ENCODE measurements at places on chromosomes 13 and 19.

- DNase-seq, result no peak
Measured at GRCh38 chr19:6216996-6217751, 62.6 kb downstream of the MLLT1 start.

GRCh38 chr19:33482476-33482875 is 39.1 kb downstream of the PEPD start:
- no peak for DNase-seq

DNA sequence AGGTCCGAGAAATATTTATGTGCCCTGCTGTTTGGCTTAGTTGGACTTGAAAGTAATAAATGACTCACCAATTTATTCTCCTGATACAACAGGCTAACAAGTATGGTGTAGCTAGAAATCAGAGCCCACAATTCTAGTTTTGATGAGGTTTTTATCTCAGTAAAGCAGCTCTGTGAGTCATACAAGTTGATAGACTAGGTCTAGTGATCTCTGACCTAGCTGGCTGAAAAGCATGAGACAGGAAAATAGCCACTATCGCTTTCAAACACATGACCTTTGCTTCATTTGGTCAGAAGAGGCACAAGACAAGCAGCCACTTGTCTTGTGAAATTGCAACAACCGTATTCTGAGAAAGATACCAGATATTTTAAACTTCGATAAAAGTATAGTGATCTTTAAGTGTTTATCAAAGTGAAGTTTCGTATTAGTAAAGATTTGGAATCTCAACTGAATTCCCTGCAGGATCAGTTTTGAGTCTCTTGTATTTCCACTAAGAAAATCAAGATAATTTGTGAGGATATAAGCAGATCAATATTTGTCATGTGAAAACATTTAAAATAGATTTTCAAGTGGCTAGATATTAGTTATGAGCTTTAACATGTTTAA is 126.7 kb downstream of the MAB21L1 start:
- no peak for DNase-seq

DNA sequence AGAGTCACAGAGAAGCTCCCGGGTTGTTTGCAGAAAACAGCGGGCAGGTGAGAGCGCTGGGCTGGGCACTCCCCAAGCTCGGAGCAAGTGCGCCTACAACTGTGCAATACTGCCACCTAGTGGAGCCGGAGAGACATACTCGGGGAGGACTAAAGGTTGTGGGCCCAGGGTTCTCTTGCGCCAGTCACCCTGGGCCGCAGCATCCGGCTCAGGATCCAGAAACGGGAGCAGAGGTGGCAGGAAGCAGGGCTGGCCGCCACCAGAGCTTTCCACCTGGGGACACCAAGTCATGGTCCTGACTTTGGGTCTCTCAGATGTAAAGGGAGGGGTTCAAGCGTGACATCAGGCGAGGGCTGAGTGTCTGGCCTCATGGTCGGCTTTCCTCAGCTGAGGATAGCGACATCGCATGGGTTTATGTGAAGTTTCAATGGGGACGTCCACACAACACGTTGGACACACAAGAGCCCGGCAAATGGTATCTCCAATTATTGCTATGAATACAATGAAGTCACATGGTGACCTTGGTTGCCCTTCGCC is 11.2 kb upstream of the KLK4 start:
- peak; percentile 84 for DNase-seq

DNA sequence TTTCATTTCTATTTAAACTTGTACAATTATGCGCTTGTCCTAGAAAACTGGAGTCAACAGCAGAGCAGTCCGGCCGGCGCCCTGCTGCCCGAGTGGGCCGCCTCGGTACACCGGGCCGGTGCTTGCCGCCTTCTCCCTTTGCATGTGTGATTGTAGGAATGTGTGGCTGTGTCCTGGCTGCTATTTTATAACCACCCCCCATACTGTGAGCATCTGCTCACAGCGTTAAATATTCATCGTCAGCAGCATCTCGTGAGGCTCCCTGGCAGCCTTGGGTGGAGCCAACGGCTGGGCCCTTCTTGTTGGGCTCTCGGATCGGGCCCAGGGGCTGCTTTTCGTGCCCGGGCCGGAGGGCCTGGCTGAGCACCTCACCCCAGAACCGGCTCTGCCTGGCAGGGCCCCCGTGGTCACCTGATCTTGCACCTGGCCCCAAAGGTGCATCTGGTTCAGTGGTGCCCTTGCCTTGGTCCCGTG is 10.6 kb downstream of the PIAS4 start:
- no peak for DNase-seq

- peak; percentile 41 for DNase-seq
Measured at GRCh38 chr19:38044267-38045111, 137.5 kb downstream of the SIPA1L3 start.

- DNase-seq, result no peak
Measured at GRCh38 chr19:1136201-1136600, 32.4 kb downstream of the GPX4 start.

GRCh38 chr13:111880185-111880584 is 186.8 kb upstream of the SOX1 start:
- DNase-seq, result no peak

- no peak for DNase-seq
Measured at GRCh38 chr13:80903911-80904310, 563.0 kb upstream of the SPRY2 start.

- no peak for DNase-seq
Measured at GRCh38 chr13:19766591-19766990, 16.2 kb downstream of the PSPC1 start.

GRCh38 chr13:77751513-77752456 is 54.3 kb downstream of the SLAIN1 start:
- peak; percentile 15 for DNase-seq

DNA sequence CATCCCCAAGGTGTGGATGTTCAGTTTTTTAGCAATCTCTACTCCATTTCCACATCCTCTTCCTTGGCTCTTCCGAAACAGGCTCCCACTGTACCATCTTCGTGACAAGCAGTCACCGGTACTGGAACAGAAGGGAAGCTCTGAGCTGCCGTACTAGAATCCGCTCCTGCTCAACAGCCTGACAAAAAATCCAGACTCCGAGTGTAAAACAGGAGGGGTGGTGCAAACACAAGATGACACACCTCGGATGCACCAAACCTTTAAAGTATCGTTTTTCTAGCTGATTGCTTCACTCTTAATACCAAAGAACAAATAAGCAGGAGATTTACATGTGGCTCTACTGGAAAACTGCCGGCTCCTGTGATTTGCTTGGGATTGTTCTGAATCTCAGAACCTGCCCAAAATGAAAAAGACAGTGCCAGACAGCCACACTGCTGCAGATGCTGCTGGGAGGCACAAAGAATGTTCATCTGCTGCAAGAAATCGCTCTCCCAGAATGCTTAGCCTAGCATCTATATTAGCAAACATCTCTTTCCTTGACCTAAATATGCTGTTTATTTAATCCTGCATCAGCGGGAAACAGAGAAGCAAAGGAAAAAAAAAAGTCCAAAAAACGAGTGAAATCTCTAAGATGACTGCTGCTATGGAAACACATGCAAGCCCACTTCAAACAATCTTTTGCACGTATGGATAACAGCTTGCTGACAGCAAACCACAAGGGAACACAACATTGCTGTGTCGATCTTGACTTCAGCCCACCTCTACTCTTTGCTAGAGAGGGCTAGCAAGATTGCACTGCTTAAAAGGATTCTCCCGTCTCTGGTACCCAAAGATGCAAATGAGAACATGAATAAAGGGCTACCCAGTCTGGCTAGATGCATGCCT is 38.0 kb upstream of the DOCK9 start:
- no peak for DNase-seq

DNA sequence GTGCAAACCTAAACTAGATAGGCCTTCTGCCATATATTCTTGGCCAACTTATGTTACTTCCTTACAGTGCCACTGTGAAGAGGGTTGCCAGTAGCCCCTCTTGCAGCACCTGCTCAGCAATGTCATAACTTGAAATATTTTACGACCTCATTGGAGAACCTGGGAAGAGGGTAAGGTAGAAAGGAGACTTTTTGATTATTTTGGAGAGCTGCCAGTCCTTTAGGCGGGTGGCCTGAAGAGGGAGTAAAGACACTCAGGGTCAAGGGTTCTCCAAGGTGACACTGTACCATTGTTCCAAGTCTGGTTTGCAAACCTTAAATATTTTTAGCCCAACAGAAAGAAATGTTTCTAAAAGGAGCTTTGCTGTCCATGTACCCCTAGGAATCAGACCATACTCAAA is 118.3 kb downstream of the FLT1 start:
- no peak for DNase-seq

DNA sequence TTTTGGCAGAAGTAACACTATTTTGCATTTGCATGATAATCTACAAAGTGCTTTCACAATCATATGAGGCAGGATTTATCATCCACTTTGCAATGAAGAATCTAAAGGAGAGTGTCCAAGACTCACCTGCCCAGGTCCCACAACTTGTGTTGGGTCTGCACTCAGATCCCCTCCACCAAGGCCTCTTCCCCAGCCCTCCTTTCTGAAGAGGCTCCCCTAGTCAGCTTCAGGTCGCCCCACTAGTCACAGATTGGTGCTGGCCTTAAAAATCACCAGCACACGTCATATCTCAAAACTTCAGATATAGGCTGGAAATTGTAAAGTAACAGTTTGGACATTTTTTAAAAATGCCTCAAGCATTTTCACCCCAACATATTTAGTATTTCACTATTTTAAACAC is 17.5 kb downstream of the ATP7B start:
- DNase-seq, result no peak

DNA sequence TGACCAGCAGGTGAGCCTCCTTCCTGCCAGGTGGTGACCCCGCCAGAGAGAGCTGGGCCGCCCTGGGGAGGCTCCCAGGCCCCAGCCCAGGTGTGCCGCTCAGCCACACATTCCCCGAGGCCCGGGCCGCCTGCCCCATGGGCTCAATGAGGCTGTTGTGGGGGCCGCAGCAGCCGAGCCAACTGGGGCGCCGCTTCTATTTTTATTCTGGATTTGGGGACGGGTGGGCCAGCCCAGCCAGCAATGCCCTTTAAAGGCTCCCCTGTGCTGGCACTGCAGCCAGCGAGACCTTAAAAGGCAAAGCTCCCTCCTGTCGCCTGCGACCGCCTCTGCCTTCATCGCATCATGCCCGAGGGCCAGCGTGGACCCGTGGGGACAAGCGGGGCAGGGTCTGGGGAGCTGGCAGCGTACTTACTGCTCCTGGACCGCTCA is 17.7 kb upstream of the CRTC1 start:
- DNase-seq, result no peak

GRCh38 chr13:29260684-29261083 is 334.8 kb downstream of the SLC7A1 start:
- DNase-seq, result no peak

- DNase-seq, result no peak
Measured at GRCh38 chr19:46371371-46371901, 24.5 kb downstream of the PPP5C start.

DNA sequence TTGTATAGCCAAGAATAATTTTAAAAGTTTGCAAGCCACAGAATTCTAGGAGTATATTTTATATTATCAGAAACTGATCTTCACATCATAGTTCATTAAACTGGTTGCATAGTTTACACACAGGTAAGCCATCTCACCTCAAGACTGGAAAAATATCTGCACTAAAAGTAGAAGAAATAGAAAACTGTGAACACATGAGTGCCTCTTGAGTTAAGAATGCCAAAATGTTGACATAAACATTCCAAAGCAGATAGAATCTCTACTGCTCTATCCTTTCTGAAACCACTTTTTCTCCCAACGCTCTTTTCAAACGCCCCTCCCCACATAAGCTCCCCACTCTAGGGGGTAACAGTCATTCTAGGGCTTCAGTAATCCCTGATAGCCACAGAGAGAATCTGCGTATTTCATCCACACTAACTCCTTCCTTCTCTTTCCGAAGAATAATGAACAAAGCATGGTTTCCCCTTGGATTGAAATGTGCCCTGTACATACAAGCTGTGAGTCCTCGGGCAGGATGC is 201.5 kb downstream of the IRS2 start:
- no peak for DNase-seq

DNA sequence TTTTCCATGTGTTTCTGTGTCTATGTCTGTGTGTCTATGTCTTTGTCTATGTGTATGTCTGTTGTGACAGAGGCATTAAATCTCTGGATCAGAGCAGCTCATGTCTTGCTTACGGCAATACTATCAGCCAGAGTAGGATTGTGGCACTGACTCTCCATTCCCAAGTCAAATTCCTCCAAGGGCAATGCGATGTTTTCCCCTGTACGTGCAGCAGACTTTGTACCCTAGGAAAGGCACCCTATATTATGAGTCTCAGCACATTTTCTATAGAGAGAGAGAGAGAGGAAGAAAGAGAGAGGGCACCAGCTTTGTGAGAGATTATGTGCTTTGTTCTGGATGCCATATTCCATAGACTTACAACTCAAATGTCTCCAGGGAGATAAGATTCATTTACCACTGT is 11.1 kb downstream of the CYP4F3 start:
- no peak for DNase-seq

GRCh38 chr13:67143544-67144115 is 86.5 kb downstream of the PCDH9 start:
- no peak for DNase-seq

DNA sequence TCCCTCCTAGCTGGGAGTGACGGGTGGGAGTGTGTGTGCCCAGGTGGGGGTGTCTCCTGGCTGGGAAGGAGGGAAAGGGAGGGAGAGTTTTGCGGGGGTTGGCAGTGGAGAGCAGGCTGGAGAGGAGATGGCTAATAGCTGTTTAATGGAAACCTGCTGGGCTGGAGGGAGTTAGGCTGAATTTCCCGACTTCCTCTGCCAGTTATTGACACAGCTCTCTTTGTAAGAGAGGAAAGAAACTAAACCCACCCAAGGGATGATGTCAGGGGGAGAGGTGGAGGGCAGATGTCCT is 10.2 kb upstream of the ILF3 start:
- DNase-seq, result no peak

GRCh38 chr19:7681340-7682174 is 924 bp downstream of the TRAPPC5 start:
- peak; percentile 57 for DNase-seq

- DNase-seq, result no peak
Measured at GRCh38 chr19:16135430-16136127, 7.9 kb upstream of the HSH2D start.

GRCh38 chr13:92487238-92487637 is 739.4 kb upstream of the GPC6 start:
- no peak for DNase-seq

GRCh38 chr13:39263033-39263432 is 224.8 kb downstream of the NHLRC3 start:
- peak; percentile 7 for DNase-seq

DNA sequence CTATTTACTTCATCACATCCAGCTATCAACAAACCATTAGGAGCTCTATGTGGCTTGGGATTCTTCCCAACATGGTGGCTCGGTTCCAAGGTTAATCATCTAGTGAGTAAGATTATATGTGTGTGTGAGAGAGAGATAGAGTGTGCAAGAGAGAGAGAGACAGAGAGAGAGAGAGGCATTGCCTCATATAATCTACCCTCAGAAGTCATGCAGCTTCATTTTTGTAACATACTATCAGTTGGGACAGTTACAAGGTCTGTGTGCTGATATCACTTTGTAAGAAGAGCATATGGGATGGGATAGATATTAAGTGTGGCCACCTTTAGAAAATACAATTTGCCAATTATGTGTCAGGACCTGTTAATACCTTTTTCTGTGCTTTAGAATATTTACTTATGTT is 104.1 kb downstream of the NDFIP2 start:
- DNase-seq, result no peak

GRCh38 chr13:66410314-66410713 is 819.8 kb downstream of the PCDH9 start:
- DNase-seq, result no peak

GRCh38 chr19:11736696-11737095 is 2.0 kb downstream of the ZNF823 start:
- DNase-seq, result peak; percentile 36
